ENCODE measurements at places on chromosomes 7 and 10.

GRCh38 chr10:76902949-76903348 lies 734.7 kb downstream of the KCNMA1 start:
- DNase-seq = no peak

DNA sequence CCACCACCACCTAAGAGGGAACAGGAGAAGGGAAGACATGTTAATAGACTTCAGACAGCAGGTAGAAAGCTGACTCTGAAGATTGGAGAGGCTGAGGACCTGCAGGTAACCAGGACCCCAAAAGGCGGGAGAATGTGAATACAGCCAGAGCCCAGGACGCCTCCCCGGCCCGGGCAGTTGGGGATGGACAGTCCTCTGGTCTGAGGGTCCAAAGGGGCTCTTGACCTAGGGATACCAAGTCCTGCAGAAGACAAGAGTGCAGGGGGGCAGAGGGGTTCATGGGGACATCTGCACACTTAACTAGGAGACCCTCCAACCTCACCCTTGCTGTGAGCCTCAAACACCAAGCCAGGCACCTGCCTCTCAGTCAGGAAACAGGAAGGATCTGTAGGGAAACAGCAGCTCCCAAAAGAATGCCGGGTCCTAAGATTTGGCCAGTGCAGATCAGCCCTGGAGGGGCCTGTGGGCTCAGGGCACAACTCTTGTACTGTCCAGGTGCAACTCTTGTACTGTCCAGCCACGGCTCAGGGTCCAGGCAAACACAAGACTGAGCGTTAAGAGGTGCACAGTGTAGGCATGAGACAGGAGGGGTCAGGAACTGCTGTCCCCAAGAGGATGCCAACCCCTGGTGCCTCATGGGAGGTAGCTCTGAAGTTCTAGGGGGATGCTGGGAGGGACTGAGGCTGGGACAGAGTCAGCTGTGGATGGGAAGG lies 2.3 kb upstream of the STK32C start:
- no peak for DNase-seq

- no peak for DNase-seq
Observed at GRCh38 chr10:21519397-21519933, 6.0 kb downstream of the SKIDA1 start.

- DNase-seq = no peak
Observed at GRCh38 chr7:33692956-33693355, 212.4 kb upstream of the BMPER start.

DNA sequence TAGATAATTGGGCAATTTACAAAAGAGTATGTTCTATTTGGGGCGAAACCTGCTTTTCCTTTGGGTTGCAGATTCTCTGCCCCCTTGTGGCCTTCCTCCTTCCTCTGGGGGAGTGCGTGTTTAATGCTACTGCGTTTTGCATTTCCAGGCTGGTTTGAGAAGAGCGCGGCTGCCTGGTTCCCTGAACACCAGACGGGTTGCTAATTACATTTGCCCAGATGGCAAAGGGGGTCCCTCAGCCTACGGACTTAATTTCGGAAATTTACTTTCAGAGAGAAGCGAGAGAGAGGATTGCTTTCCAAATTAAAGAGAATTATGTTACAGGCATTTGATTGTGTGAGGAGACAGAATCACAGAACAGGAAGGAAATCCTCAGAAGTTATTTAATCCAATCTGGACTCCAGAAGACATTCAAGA lies 91.9 kb upstream of the JAZF1 start:
- DNase-seq = no peak

- DNase-seq = no peak
Observed at GRCh38 chr10:88152728-88153133, 289.3 kb downstream of the PTEN start.

DNA sequence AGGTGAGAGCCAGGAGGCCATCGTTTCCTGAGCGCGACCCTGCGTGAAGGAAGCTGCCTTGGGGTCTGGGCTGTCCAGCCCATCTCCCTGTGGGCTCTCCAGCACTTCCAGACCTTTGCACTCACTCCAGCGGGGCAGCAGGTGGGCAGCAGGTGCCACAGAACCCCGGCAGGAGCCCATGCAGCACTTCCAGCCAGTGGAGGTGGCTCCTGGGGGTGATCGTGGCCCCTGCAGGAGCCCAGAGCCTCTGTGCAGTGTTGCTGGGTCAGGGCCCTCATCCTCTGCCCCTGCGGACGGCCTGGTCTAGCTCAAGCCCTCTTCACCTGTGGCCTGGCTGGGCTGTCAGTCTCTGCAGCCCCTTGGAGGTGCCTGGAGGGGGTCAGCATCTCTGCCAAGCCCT lies 59.9 kb downstream of the PWWP2B start:
- no peak for DNase-seq

GRCh38 chr7:140475747-140476333 lies 3.5 kb downstream of the MKRN1 start:
- peak; percentile 58 for DNase-seq

GRCh38 chr7:122588621-122589020 lies 110.3 kb downstream of the RNF133 start:
- DNase-seq = no peak

GRCh38 chr10:104309980-104310978 lies 28.0 kb downstream of the ITPRIP start:
- no peak for DNase-seq

DNA sequence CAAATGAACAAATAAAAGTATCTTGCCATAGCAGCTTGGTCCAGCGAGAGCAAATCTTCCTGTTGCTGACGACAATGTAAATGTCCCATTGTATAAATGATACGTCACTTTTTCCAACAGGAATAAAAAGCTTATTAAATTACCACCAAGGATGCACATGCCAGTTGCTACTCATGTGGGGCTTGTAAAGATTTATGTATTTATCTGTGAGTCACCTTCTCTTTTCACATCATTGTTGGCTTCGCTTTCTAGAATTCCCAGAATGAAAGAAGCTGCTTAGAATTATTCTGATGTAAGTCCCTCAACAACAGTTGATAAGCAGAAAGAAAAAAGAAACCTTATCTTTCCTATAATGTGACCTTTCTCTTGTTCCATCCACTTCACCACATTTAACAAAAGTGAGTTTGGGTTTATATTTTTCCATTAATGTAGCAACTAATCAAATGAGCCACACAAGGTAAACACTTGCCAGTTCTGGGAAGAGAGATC lies 22.4 kb downstream of the DNAJC12 start:
- no peak for DNase-seq

DNA sequence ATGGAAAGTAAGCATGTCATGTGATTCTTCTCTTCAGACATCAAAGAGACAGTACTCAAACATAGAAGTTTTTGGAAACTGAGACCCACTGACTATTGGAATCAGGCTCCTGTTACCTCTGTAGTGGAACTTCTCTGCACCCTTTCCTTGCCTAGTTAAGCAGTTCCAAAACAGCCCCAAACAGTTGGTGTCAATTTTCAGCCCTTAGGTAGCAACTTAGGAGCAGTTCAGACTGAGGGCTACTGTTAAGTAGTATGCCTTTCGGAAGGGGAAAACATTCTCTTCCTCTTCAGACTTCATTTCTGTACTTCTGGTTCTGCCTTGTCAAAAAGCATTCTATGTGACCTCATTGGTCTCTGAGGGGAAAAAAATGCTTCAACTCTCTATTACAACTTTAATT lies 85.7 kb downstream of the ZNF277 start:
- DNase-seq = no peak

DNA sequence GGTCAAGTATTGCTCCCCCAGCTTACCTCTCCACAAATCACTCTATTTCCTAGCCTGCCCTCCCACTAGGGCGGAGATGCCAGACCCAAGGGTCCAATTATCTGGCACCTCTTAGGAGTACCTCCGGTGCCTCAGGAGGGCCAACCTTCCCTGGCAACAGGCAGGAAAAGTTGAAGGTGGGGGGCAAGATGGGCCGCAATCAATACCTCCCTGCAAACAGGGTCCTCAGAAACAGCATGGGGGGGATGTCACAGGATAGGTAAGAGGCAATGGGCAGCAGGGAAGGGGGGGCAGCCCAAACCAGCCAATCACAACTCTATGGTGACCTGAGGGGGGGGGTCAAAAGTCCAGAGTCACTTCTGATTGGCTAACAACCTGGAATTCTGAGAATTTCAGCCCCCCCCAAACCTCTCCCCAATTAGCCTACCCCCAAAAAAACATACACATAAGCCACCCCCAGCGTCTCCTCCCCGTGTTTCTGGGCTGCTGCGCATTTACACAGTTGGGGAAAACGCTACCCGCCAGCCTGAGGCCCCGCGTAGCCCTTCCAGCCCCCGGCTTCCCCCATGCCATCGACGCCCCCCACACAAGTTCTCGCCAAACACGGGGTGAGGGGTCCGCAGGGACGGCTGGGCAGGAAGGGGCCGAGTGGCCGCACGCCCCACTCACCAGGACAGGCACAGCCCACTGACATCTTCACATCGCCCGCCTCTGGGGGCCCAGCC lies 589 bp downstream of the LDB1 start:
- DNase-seq = no peak
